ENCODE measurements at places on chromosomes 5 and 9.

GRCh38 chr5:124240732-124241131 lies 505.7 kb downstream of the ZNF608 start:
- DNase-seq = no peak

DNA sequence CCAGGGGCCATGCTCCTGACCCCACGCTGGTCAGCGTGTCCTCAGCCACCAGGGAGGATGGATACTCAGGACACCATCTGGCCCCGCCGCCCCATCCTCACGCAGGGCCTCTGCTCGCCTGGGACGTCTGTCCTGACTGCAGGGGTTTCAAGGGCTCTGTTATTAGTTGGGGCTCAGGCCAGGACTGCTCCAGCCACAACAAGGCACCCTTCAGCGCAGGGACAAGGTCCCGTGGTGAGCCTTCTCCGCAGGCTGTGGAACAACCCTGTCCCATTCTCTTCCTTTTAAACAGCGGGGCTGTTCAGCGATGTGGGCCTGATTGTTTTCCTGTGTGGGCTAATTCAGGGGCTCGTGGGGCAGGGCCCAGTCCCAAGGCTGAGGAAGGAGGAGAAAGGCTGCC lies 61.6 kb downstream of the SEMA4D start:
- no peak for DNase-seq

- DNase-seq = no peak
These were observed 18.1 kb upstream of the RNF145 start for GRCh38 chr5:159227452-159227851.

DNA sequence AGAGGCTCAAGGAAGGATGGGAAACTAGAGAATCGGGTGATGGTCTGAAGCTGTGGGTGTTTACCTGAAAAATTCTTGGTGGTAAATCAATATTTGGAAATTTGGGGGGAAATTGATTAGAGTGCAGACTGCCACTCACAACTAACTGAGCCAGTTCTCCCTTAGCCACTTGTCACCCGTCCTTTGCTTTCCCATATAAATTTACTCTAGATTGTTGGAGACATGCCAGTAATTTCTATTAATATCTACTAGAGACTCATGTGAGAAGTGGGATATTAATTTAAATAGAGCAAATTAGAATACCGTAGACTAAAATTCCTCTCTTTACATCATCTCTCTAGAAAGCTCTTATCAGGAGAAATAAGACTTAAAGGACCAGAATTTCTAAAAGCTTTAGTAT lies 471.3 kb upstream of the DAB2 start:
- no peak for DNase-seq

GRCh38 chr5:74543162-74543995 lies 97.1 kb downstream of the ENC1 start:
- no peak for DNase-seq
